ENCODE measurements at places on chromosomes 11 and 22. TPM values are rescaled to one million over a fixed set of nuclear protein-coding genes. Genes with fewer than 3 reads are reported as not detected.

- peaks cover 21% of the 10 kb centered on the region for H3K27me3 ChIP-seq
- no peak overlapping the region for H3K27ac ChIP-seq
- DNase-seq = no peak
- H3K4me1 ChIP-seq = peaks cover 58% of the 10 kb centered on the region
- no peaks in the 10 kb centered on the region for H3K36me3 ChIP-seq
Observed at GRCh38 chr11:59552844-59553243, 41.5 kb downstream of the OR4D9 start.

DNA sequence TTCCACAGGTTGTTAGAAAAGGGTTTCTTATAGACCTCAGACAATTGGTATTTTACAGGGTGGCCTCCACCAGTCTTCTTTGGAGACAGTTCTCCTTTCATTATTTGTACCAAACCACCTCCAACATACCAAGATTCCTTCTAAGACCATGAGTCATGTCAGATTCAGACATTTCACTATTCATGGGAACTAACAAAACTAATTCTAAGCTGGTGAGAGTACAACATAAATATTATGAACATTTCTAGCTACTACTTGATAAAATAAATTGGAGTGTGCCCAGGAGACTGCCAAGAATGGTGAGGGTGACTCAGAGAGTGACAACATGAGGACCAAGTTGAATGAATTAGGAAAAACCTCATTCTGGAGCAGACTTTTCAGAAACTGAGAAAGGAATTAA lies 494.6 kb upstream of the LRRC4C start:
- no peak overlapping the region for H3K4me3 ChIP-seq
- H3K4me1 ChIP-seq = no peaks in the 10 kb centered on the region
- no peaks in the 10 kb centered on the region for H3K36me3 ChIP-seq
- no peak for DNase-seq
- no peaks in the 10 kb centered on the region for H3K27me3 ChIP-seq
- no peak overlapping the region for H3K27ac ChIP-seq

DNA sequence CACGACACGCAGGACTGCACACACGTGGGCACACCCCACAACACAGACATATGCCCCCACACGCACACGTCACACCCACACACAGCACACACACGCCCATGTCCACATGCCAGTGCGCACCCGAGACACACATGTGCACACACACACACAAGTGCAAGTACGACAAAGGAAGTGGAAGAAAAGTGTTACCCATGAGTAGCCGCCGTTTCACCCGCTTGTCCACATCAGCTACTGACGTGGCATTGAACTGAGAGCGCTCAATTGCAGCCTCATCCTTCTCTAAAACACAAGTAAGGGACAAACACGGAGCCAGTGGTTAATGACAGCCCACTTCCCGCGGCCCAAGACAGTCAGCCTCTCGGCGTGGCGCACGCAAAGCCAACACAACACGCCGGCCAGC lies 68.4 kb upstream of the TTLL12 start:
- DNase-seq = no peak
- H3K27ac ChIP-seq = no peak overlapping the region
- peaks cover 4% of the 10 kb centered on the region for H3K27me3 ChIP-seq

Gene SSTR3
- total RNA-seq = 2.3 TPM

Gene CHRNA10
- total RNA-seq = 2.6 TPM

Measured in activated T-helper 1 cell treated with anti-CD3 and anti-CD28 coated beads, Interleukin-12 subunit alpha, Interleukin-12 subunit beta, Interleukin-2, Interleukin-4 antibody, amounts not matched to agents 30 ng/mL and 10 ng/mL and 1 ng/mL, durations not matched to agents 14 hours and 24 hours and 36 hours (primary cell).